ENCODE measurements at places on chromosomes 5 and 9.
A peak's percentile ranks its signal among the peaks of the same experiment; 100 is the strongest.

DNA sequence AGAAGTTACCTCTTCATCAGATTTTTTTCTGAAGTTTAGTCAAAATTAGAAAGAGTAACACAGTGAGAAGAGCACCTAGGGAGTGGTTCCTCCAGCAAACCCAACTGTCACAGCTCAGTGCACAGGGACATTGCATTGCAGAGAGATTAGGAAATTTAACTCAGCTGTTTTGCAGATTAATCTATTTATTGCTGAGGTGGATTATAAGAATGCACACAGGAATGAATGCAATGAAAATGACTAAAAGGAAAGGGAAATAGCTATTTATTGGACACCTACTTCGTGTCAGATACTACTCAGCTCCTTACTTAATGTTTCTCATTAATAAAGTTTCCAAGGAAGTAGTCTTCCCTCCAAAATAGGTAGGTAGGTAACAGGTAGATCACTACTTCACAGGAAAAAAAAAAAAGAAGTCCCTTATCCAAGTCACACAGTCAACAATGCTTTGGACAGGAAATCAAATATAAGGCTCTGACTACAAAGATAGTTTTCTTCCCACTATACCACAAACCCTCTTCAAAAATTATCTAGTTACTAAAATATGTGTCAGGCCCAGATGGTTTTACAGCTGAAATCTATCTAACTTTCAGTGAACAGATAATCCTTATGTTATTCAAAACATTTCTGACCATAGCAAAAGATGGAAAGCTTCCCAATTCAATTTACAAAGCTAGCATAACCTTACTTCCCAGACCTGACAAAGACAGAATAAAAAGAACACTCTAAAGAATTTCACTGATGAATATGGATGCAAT, 442.2 kb upstream of the MPDZ start:
- DNase-seq: no peak

- no peak for DNase-seq
These were observed 208.7 kb downstream of the BRINP1 start for GRCh38 chr9:119160551-119160950.

GRCh38 chr5:158953929-158954534, 145.7 kb downstream of the EBF1 start:
- no peak for DNase-seq

- no peak for DNase-seq
These were observed 1.0 kb upstream of the EXOC3 start for GRCh38 chr5:441996-442334.

GRCh38 chr9:3511551-3511950, 14.2 kb downstream of the RFX3 start:
- no peak for DNase-seq

GRCh38 chr5:129244478-129244877, 149.9 kb downstream of the ISOC1 start:
- DNase-seq: no peak

DNA sequence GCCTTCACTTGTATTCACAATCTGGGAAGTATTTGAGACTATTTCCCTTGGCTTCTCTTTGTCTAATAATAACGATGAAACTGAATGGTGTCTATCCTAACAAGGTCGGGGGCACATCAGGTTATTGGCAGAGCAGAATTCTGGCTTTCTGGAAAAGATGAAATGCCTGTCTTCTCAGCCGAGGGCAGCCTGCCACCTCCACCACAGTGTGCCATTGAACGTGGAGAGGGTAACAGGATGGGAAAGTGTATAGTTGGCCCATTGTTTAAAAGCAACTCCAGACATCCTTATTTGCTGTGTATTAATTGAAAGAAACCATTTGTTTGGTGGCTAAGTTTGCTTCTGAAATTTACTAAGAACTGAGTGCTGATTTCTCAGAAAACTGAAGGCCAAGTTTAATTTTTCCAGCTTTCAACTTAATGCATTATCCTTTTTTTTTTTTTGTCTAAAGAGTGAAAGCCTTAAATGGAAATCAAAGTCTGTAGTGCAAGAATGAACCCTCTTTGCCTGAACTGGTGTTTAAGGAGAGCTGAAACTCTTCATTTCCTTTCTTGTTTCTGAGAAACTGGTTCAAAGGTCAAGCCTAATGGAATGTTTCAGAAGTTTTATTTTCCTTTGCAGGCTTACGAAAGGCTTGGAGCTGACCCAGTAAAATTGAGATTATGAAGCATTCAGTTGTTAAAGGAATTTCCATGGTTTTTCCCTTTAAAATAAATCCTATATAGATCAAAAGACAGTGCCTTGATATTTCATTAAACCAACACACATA, 563.7 kb upstream of the DAP start:
- DNase-seq: no peak

DNA sequence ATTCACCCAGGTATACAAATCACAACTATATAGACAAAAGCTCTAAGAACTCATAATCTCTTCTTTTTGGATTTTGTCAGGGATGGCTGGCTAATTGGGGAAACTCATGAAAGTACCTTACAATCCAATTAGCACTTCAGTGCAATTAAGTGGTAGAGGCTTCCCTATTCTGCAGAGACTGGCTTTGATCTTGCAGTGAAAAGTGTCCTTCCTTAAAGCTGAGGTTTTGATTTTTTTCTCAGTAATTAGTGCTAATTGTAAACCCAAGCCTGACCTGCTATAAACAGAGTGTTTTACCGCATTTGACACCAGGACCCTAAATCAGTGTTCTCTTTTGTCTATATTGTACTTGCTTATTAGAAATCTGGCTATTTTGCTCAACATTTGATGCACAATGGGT, 294.0 kb upstream of the EFNA5 start:
- no peak for DNase-seq

GRCh38 chr5:179138568-179138925, 78.4 kb downstream of the ZNF354C start:
- DNase-seq: no peak

DNA sequence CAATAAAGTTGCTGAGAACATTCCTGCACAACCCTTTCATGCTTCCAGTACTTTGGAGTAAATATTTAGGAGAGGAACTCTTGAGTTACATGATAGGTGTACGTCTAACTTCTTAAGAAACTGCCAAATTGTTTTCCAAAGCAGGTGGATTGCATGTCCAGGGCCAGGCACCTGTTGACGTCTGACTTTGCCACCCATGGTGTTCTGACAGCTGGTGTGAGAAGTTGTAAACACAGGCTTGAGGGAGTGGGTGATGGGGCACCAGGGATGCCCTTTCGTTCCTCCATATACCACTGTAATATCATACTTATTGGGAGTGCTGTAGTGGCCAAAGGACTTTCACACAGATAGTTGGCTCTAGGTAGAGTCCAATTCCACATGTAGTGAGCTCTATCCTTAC, 352.1 kb downstream of the GADD45G start:
- DNase-seq: no peak

GRCh38 chr9:110440172-110440571, 102.5 kb upstream of the TXNDC8 start:
- DNase-seq: peak; percentile 80

DNA sequence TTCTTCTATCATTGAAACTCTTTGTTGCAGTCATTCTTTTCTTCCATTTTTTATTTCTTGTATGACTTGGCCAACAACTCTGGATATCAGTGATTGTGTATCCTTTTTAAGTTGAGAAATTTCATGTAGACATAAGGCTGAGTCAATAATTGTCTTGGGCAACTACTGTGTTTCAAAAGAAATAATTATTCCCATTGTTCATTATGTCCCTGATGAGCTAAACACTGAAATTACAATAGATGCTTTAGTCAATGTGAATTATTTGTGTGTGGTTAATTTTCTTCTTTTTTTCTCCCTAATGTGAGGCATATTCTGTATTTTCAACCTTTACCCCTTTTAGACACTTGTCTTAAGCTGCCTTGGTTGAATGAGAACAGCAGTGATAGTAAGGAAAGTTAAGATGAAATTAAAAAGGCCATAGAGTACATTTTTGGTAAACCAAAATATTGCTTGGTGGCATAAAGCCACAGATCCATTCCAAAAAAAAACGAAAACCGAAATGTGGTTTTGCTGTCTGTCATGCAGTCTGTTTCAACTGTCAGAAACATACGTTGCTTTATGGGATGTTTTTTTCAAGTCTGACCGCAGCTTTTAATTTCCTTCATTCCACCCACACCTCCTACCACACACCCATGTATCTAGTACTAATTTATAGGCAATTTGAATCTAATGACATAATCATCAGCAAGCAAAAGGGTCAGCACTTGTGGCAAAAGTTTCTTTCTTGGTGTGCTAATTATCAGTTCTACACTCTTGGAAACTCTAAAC, 21.1 kb downstream of the TLE4 start:
- no peak for DNase-seq

DNA sequence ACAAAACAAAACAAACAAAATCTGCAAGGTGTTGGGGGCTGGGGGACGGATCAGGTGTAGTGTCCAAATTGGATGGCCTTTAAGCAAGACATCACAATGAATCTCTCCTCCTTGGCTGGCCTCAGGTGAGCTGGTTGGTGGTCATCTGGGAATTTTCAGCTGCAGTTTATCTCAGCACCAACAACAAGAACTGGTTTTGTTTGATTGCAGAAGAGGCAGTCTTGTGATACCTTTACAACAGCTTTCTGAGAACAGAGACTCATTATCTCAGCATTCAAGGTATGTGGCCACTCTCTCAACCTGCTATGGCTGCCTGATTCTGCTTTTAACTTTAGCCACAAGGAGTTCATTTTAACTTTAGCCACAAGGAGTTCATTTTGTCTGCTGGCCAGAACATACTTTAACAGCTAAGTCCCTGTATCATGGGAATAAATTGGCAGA, 1543.4 kb downstream of the EFNA5 start:
- no peak for DNase-seq

DNA sequence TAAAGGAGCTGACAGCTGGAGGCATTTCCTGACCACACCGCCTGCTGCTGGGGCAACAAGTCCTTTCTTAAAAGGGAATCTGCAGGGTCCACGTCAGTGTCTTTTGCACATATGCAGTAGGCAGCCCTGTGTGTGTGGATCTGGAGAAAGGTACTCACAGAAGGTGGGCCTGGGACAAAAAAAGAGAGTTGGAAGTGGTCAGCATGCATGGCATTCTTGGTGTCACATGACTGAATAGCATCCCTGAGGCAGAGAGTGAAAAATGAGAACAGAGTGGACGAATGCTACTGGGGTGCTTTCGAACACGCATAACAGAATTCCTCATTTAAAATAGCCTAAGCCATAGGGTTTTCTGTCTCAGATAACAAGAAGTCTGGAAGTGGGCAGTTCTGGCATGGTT, 47.0 kb downstream of the DNAJC21 start:
- no peak for DNase-seq
